ENCODE measurements at places on chromosomes 5 and 9.
A peak's percentile ranks its signal among the peaks of the same experiment; 100 is the strongest.

DNA sequence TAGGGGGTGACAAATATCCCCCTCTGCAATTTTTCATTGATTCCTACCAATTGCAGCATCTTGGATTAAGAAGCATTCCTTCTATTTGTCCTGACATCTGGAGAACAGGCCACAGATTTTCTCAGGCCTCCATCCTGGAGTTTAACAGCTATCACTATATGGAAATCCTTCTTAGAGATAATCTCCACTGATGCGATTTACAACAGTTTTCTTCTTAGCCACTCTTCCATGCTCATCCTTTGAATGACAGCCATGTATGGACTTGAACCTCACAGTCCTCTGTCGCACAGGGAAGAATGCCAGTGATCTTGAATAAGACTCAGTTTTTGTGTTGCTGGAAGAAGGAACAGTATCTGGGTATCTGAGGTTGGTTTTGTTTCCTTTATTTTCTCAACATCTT lies 73.2 kb downstream of the PGM5 start:
- no peak for DNase-seq

- peak; percentile 89 for DNase-seq
Observed at GRCh38 chr9:35798658-35799374, 7.4 kb downstream of the NPR2 start.

DNA sequence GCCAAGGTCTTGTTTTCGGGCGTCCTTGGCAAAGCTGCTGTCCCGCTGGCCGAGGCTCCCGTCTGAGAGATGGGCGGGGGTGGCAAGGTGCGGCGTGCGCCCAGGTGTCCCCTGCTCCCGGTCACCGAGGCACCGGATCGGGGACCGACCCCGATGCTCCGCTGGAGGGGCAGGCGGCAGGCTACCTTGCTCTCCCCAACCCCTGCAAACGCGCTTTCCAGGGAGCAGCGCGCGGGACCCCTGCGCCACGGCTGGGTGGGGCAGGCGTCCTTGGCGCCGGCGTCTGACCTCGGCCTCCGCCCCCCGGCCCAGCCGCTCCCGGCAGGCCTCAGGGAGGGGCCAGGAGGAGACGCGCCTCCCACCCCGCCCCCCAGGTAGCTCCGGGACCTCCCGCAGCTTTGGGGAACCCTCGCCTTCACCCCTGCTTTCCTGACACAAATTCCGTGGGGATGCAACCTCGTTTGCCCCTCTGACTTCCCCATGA lies 551 bp downstream of the N4BP3 start:
- no peak for DNase-seq

DNA sequence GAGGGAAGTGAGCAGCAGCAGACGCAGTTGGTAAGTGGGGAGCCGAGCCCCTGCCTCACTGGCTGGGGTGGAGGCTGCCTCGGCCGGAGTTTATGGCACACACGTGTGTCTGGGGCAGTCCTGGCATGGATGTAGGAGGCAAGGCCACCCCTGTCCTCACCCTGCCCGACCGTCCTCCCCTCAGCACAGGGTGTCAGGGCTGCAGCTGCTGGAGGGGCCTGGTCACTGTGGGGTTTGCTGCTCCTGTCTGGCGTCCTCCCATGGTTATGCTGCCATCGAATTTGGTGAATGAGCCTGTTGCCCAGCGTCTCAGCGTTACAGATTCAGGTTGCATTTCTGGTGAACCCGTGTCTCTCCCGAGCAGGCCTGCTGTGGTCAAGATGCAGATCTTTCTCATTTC lies 32.4 kb downstream of the CEP72 start:
- no peak for DNase-seq

DNA sequence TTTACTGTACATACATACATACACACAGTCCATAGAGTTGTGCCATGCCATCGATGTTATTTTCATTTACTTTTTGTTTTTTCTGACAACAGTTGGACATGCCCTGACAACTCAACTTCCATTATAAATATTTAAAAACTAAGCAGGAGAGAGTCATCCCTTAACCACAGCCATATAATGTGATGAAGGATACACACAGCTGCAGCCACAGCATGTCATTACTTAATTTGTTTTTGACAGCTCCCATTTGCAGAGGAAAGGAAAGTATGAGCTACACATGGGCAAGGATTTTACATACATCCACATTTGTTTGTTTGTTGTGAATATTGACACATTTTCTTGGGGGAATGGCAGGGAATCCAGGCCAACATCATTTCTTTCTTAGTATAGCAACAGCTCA lies 91.5 kb upstream of the TUT7 start:
- no peak for DNase-seq

DNA sequence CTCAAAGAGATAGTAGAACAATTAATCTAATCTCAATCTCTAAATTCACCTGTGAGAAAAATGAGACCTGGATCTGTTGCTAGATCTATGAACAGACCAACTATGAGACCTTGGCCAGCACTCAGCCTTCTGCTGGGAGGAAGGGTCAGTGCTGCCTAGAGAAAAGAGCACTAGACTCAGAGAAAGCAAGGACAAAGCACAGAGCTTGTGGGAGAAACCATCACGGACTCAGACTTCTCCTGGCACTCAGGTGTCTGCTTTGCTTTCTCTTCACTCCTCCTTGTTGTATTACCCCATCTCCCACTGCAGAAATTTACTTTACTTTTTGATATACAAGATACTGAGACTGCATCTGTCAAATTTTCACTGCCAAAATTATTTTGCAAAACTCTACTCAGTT lies 890.0 kb upstream of the NUDT12 start:
- no peak for DNase-seq

DNA sequence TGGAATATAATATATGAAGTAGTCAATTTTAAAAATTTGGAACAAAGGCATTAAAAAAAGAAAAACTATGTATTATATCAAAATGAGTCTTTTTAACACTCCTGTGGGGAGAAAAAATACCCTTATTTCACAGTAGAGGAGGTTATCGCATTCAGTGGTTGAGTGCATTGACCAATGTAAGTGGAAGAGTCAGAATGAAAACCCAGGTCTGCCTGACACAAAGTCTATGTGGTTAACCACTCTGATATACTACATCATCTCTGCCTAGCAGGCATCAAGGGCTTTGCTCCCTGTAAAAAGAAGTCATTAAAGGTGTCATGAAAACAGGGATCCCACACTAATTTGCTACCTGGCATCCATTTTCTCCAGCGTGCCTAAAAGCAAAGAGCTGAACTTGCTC lies 417.2 kb upstream of the C9orf72 start:
- DNase-seq, result no peak

GRCh38 chr5:15968993-15969392 lies 210.6 kb downstream of the MARCHF11 start:
- no peak for DNase-seq

DNA sequence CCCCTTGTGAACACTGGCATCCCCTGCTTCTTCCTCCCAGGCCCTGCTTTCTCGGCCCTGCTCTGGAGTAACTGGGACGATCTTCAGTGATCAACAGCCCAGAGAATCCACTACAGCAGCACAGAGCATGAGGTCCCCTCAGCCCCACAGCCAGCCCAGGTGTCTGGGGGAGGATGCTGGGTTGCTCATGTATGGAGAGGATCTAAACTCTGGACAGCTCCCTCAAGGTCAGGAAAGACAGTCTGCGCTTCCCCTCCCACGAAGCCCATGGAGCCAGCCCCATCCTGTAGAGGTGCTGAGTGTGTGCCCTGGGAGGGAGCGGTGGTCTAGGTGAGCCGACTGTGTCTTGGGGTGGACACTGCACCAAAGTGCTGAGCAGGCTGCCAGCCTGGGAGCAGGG lies 190.2 kb downstream of the GABBR2 start:
- no peak for DNase-seq

GRCh38 chr5:90440644-90441043 lies 31.1 kb upstream of the CETN3 start:
- no peak for DNase-seq

GRCh38 chr5:139262742-139263445 lies 30.6 kb upstream of the MATR3 start:
- DNase-seq, result peak; percentile 83

GRCh38 chr5:61301341-61302199 lies 30.5 kb upstream of the ZSWIM6 start:
- DNase-seq, result peak; percentile 94

DNA sequence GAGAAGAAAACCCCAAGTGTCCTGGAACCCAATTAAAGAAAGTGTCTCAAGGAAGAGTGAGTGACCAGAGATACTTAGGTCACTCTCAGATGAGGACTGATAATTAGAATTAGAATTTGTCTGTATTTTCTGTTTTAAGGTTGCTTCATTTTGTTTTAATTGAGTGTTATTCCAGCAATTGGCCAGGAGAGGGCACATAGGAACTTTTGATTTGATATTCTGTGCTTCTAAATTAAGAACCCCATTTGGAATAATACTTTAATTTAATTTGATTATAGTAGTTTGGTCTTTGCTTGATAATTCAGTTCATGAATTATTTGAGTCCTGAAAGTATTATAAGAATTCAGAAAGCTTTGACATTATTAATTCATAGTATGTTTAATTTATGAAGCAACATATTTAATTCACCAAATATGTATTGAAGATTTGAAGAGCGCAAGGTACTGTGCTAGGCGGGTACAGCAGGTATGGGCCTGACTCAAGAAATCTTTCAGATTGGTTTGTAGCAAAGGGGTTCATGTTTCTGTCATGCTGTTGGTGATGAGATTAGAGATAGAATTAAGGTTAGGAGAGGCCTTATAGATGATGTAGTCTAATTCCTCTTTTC lies 4.9 kb downstream of the MRPL22 start:
- DNase-seq, result peak; percentile 39

DNA sequence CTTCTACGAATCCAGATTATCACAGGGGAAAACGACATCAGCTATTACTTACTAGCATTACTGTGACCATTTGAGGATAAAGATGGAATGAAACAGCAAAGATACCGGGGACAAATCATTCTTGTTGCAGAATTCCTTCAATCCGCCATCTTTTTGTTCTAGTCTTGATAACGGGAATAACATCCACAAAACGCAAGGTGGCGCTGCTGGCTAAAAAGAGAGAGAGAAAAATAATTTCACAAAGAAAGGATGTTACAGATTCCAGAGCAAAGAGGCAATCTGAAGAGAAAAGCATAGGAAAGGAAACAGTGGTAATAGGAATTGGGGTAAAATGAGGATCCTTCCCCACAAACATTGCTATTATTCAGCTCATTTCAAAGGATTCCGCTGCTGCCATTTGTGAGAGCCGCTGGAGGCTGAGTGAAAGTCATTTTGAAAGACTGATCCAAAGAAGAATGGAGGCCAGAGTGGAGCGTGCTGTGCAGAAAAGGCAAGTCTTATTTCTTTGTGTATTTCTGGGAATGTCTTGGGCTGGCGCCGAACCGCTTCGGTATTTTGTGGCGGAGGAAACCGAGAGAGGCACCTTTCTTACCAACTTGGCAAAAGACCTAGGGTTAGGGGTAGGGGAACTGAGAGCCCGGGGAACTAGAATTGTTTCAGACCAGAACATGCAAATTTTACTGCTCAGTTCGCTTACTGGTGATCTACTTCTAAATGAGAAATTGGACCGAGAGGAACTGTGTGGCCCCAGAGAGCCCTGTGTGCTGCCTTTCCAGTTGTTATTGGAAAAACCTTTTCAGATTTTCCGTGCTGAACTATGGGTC lies at the start of gene PCDHB7:
PCDHB7 (plus strand) TSS at position 264 of the 824 bp plus-strand sequence; CDS start at position 456, 192 bp downstream.
- no peak for DNase-seq

GRCh38 chr9:38274800-38275199 lies 117.7 kb upstream of the ALDH1B1 start:
- DNase-seq, result no peak

DNA sequence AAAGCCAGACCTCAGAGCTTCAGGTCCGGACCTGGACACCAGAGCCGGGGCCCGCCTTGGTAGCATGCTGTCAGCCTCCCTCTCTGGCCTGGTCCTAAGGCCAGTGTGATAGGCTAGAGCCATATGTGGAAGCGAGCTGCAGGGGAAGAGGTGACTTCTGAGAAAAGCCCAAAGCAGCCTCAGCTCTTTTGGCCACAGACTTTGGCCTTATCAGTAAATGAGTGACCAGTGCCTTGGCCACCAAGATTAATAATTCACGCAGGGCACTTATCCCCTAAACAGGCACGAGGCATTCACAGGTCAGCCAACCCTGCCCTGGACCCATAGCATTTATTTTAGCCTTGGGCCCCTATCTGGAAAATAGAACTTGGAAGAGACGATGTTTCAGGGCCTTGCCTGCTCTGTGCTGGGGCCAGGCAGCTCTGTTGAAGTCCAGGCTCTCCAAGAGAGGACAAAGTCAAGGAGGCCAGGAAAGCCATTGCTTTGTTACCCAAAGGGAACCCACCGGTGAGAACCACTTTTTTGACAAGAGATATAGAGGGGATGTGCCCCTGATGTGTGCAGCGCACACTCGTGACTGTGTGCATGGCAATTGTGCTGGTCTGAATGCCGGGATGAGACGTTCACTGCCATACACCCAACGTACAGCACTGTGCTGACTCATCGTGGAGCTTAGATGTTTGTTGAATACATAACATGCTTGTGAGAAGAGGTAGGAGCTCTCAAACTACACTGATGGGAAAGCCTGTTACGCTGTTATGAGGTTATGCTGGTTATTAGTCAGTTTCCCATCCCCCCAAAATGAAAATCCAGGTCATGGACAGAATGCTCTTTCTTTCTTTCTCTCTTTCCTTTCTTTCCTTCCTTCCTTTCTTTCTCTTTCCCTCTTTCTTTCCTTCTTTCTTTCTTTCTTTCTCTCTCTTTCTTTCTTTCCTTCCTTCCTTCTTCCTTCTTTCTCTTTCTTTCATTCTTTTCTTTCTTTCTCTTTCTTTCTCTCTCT lies 5.0 kb upstream of the SLC34A1 start:
- peak; percentile 76 for DNase-seq

DNA sequence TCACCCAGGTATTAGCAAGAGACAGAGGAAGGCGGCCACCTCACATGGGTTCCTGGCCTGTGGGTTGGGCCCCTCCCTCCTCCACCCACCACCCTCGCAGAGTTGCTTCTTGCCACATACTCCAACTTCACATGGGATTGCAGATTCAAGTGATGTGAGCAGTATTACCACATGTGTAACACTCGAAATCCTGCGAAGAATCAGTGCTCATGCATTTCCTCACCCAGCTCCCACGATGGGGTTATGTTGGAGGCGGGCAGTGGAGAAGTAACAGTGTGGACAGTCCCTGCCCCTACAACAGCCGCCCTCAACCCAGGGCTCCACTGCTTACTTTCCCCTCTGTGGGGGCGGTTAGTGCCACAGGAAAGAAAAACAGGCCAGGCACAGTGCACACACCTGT lies 3.9 kb upstream of the FBP1 start:
- no peak for DNase-seq

GRCh38 chr9:135718616-135719015 lies 16.6 kb downstream of the KCNT1 start:
- peak; percentile 43 for DNase-seq

DNA sequence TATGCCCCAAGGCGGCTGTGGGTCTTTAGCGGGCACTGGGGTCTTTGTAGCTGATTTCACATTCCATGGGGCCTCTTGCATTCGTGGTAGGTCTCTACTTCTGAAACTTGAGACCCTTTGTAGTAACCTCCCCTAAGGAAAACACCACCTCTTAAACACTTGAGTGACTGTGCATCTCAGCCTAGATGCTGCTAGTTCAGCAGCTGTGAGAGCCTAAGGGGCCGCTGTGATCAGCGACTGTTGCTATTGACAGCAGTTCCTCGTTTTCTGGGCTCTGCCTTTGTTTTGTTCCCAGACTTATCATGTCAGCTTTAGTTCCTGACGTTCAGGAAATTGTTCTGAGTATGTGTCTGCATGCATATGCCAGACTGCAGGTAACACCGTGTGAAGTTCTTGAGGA lies 171.2 kb downstream of the HSPA4 start:
- DNase-seq, result no peak

All from PC-3 (cell line).